Stimulated activated CD4-positive, alpha-beta T cell treated with anti-CD3 and anti-CD28 coated beads, Interleukin-4, amount 100 ng/mL, for 48 hours (primary cell): ENCODE measurements at places on chromosomes 6 and 20.

GRCh38 chr6:83442752-83443151 is 11.9 kb upstream of the ME1 start:
- no peak for DNase-seq

- DNase-seq, result no peak
These were observed at the start of gene SIRPB1 for GRCh38 chr20:1619861-1620444. TSS of gene SIRPB1 (minus strand) at chr20:1620009. CDS start at chr20:1619944, 65 bp downstream.

- DNase-seq, result peak; percentile 21
These were observed 9.6 kb downstream of the IGF2R start for GRCh38 chr6:159978291-159979135.

- DNase-seq, result no peak
These were observed 106.3 kb downstream of the CENPW start for GRCh38 chr6:126446248-126446647.

DNA sequence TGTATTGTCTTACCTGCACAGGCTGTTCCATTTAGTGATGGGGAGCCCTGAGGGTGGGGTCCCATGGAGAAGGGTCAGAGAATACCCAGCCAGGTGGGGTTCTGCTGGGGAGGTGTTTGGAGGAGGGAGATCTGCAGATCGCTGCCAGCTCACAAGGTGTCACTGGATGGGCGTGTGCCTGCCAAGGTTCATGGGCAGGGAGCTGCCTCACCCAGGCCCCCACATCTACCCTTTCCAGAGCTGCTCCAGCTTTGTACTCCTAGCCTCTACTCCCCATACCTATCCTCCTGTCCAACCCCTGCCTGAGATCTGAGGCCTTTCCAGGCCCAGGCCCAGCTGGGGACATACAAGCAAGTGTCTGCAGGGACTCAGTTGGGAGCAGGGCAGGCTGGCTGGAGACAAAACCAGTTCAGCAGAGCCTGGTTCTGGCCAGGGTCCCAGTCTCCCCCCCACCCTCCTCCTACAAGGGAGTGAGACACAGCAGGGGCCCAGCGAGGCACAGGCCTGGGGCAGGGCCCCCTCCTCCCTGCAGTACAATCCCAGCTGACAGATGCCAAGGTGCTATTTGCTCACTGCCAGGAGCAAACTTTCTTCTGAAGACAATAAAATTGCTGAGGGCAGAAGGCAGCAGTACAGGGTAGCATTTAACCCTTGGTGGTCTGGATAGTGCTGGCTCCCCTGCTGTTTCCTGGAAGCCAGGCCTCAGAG is 19.7 kb downstream of the SPDEF start:
- no peak for DNase-seq

- DNase-seq, result no peak
These were observed 60.7 kb upstream of the TULP4 start for GRCh38 chr6:158251565-158251964.

DNA sequence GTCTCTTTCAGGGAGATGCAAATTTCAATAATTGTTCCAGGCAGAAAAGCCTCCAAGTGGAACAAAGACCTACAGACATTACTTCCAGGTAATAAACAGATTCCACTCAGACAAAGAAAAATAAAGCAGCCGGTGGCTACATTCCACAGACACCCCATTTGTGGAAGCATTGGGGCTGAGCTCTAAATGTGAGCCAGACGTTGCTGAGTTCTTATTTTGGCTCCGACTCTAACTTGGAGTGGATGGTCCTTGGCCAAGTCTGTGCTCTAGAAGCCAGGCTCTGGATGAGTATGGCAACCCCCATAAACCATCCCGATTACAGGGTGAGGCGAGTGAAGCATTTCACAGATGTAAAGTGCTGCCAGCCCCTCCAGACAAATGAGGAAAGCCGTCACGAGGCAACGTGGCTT is 6.6 kb downstream of the TRAM2 start:
- DNase-seq, result no peak

- no peak for DNase-seq
These were observed 6.9 kb downstream of the PHACTR3 start for GRCh38 chr20:59611286-59611685.

GRCh38 chr6:7257521-7258230 is 55.3 kb downstream of the SSR1 start:
- no peak for DNase-seq

DNA sequence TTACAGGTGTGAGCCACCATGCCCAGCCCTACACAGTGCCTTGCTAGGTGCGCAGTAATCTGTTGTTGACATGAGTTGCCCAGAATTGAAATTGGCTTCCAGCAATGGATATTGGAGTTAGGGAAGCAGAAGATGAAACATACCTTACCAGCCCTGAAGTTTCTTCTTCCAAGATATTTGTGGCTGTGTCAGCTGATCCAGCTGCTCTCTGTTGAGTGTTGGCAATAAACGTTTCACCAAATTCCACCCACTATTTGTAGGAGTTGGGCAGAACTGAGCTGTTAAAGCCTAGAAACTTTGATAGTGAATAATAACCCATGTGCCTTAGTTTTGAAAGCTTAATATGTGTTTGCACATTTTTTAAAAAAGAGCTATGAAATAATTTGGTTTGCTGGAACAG is 218.2 kb upstream of the SNX9 start:
- no peak for DNase-seq

- DNase-seq, result no peak
These were observed 35.6 kb downstream of the B4GALT5 start for GRCh38 chr20:49677777-49678758.

- no peak for DNase-seq
These were observed 8.4 kb upstream of the GFOD1 start for GRCh38 chr6:13495818-13496217.

GRCh38 chr6:16967470-16967817 is 134.4 kb upstream of the STMND1 start:
- no peak for DNase-seq

GRCh38 chr6:46291275-46291633 is 120.5 kb upstream of the ENPP5 start:
- no peak for DNase-seq

GRCh38 chr20:3765171-3765882 is 2.2 kb downstream of the ADISSP start:
- no peak for DNase-seq

DNA sequence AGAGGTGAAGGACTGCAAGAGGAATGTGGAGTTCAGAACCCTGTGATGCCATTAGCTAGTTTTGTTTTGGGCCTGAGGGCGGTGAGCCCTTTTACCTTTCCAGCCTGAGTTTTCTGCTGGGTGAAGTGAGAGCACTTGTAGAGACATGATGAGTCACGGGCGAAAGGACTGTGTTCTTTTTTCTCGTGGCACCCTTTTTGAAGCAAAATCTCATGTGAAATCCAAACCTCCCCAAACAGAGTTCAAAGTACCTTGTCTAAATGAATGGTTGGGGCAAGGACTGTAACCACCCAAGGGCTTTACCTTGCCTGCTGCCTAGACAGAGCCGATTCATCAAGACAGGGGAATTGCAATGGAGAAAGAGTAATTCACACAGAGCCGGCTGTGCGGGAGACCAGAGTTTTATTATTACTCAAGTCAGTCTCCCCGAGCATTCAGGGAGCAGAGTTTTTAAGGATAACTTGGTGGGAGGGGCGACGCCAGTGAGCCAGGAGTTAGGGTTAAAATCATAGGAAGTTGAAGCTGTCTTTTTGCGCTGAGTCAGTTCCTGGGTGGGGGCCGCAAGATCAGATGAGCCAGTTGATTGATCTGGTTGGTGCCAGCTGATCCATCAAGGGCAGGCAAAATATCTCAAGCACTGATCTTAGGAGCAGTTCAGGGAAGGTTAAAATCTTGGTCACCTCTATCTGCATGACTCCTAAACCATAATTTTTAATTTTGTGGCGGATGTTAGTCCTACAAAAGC is 25.8 kb downstream of the SAMD5 start:
- DNase-seq, result no peak

DNA sequence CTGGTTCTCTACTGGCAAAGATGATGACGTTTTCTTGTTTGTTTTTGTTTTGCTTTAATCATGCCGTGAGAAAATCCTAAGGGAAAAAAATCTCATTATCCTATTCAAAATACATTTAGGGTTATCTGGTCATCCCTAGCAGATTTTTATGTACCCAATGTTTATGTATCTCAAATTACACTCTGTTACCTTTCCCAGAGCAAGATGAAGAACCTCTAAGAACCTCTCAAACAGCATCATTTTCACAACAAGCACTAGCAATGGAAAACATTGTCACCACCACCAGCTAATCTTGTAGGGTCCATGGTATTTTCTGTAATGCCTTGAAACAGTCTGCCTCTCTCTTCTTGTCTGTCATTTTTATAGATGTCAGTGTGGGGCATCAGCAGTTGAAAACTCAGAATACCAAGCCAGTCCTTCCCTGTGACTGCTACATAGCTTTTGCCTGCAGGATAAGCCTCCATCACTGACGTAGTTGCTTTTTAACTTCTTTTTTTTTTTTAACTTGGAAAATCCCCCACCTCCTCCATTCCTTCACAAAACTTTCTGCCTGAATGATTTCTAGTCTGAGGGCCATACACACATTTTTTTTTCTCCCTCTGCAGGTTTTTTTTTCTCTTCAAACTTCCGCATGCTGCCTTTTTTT is 2.4 kb upstream of the SNAP25 start:
- no peak for DNase-seq

DNA sequence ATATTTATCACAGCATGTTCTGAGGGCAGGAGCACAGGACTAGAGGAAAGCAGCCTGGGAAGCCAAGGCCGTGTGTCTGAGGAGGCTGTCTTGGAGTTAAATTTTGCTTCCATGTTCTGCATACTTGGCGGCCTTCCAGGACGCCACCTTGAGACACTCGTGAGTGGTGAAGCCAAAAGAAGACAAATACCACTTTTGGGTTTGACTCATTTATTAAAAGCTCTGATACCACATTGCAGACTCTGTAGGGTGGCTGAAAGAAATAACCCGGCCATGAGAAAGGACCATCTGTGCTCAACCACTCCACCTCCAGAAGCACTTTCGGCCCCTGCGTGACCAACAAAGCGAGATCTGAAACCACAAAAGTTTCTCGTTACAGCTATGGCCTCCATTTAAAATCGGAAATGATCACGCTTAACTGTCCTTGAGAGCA is 120.0 kb downstream of the TMEM242 start:
- no peak for DNase-seq

DNA sequence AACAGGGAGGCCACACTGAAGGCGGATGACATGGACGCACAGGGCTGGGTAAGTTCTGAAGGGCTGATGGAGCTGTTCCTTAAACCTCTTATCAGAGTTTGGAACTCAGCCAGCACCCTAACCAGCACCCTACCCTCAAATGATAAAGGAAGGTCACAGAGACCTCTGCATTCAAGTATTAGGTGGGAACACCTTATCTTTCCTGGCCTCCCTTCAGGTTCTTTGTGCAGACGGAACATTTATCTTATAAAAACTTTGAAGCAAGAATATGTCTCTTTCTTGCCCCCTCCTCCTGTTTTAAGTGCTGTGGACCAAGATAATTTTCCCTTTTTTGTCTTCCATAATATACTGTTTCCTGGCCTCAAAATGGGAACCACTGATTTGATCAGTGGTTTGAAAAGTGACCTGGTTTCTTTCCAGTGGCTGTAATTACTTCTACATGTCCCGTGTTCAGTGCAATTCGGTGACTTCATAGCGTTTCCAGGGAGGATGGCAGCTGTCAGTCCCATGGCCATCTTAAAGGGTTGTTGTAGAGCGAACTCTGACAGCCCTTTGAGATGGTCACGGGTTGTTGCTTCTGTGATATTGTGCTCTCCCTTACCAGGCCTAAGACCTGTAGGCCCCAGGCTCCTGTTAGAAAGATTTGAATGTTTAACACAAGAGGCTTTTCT is 213.2 kb upstream of the MYLIP start:
- DNase-seq, result no peak

DNA sequence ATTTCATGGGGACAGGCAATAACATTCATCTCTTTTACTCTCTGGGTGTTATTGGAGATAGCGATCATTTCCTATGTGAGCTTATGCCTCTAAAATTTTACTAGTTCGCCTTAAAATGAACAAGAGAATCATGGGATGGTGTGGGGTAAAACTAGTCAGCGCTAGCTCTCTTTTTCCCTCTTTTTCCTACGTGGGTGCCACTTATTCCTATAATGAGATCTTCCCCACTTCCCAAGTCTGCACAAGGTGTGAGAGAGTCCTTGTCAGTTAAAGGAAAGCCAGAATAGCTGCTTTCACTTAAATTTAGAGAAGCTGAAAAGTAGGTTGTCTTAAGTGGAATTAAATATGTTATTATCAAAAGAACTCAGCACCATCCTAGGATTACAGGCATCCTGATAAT is 173.2 kb upstream of the BMP5 start:
- DNase-seq, result no peak

- no peak for DNase-seq
These were observed 567.9 kb upstream of the CITED2 start for GRCh38 chr6:139942331-139942730.

DNA sequence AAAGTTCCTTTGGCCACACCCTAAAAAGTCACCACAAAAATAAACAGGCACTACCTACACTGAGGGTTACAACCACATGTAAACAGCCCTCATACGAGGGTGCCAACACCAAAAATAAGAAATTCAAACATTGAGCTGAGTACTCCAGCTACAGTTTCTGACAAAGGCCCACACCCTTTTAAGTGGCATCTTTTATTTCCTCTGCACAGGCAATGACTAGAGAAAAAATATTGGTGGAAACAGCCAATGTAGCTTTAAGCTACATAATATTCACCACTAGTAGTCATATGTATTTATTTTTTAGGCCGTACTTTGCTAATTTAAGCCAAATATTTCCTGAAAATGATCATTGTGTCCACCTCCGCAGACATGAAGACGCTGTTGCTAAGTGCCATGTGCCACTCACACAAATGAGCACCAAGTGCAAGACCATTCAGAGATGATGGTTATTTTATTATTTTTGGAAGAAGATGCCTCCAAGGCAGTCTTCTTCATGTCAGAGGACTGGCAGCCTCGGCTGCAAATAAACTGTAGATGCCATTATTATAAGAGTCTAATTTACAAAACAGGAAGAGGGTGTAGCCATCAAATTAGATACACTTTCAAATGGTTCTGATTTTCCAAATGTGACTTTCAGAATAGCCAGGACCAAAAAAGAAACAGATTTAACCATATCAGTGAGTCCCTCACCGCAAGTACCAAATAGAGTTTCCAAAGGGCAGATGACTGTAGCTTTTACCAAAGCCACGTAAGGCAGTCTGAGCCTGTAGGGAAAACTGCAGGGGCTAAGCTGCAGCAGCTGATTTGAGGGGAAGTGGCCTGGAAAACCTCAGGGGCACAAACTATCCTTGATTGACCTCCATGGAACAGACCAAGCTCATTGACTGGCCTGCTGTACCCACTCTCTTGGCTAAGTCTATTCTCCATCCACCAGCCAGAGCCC is 13.4 kb downstream of the CYP24A1 start:
- DNase-seq, result no peak

GRCh38 chr6:137736911-137737310 is 130.1 kb upstream of the TNFAIP3 start:
- no peak for DNase-seq
